Stimulated activated CD8-positive, alpha-beta memory T cell treated with anti-CD3 and anti-CD28 coated beads, Interleukin-12 subunit alpha, Interleukin-12 subunit beta, amount 100 ng/mL, for 1 hour (primary cell): ENCODE measurements at places on chromosomes 1 and 21.

DNA sequence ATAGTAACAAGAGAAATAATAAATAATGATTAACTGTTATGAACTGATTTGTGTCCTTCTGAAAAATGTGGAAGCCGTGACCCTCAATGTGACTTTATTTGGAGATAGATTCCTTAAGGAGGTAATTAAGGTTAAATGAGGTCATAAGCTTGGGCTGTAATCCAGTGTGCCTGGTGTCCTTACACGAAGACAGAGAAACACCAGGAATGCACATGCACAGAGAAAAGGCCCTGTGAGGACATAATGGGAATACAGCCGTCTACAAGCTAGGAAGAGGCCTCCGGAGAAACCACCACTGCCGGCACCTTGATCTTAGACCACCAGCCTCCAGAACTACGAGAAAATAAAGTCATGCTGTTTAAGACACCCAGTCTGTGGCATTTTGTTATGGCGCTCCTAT is 215.9 kb downstream of the NEGR1 start:
- no peak for DNase-seq

DNA sequence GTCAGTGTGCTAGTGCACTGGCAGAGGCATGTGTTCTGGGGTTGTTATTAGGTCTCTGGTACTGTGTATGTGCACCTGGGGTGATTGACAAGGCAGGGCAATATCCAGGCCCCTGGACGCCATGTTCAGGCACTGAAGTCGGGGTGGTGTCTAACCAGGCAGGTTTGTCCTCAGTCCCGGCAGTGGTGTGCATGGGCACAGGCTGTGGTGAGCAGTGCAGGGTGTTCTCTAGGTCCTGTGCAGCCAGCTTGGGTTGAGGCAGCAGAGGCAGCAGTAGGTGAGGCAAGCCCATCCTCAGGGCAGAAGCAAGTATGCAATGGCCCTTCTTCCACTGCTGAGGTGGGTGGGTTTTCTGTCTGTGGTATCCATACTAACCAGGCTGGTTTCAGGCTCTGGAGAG is 252.3 kb upstream of the LRRC7 start:
- DNase-seq, result no peak

GRCh38 chr1:964691-965525 is 1.4 kb upstream of the PLEKHN1 start:
- no peak for DNase-seq

DNA sequence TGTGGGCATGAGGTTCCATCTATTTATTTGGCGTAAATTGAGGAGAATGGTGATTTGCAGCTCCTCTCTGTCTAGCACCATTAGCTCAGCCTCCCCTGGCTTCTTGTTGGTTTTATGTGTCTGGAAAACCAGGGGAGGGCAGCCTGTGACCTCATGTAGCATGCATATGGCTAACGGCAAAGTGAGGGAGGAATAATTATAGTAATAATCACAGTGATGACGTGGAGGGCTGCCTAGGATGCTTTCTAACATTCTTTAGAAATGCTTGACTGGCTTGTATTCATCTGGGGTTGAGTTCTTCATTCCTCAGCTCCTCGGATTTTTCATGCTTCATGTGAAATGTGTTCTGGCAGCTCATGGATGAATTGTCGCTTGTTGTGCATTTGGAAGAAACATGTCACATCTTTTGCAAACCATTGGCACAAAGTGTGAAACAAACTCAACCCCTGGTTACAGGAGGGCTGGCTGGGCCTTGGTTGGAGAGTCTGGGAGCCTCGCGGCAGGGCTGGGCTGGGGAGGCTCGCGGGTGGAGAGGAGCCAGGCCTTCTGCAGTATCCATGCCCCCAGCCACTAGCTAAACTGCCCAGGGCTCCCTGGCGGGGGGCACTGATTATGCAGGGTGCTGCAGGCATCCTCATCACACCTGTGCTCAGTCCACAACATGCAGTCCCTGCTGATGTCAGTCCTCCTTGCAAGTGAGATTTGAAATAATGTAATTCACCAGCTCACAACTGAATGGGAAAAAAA is 149.6 kb downstream of the DISC1 start:
- DNase-seq, result no peak

DNA sequence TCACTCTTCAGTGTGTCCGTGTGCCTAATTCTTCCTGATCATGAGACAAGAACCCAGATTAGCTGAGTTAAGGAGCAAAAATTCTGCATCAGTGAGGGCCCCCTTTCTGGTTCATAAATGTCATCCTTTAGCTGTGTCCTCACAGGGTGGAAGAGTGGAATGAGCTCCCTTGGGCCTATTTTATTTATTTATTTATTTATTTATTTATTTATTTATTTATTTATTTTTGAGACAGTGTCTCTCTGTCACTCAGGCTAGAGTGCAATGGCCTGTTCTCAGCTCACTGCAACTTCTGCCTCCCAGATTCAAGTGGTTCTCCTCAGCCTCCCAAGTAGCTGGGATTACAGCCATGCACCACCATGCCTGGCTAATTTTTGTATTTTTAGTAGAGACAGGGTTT is 131.7 kb downstream of the PATJ start:
- no peak for DNase-seq

GRCh38 chr1:39214998-39215873 is 10.7 kb downstream of the MACF1 start:
- DNase-seq, result no peak

DNA sequence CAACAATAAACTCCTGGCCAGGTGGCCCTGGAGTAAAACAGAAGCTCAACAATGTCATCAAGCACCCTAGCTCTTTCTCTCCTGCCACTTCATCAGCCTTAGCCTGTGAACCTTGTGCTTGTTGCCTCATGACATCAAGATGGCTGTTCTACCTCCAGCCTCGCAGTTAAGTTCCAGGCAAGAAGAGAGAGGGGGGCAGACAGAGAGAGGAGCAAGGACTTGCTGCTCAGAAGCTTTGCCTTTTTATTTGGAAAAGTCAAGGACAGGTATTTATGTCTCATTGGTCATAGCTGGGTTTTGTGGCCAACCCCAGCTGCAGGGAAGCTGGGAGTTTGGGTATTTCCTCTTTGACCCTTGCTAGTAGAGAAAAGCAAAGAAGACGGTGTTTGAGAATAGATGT is 60.3 kb upstream of the GADD45A start:
- no peak for DNase-seq

- no peak for DNase-seq
Measured at GRCh38 chr1:24948079-24948827, 18.2 kb upstream of the RUNX3 start.

GRCh38 chr1:13869172-13869797 is 169.3 kb downstream of the PRDM2 start:
- no peak for DNase-seq

DNA sequence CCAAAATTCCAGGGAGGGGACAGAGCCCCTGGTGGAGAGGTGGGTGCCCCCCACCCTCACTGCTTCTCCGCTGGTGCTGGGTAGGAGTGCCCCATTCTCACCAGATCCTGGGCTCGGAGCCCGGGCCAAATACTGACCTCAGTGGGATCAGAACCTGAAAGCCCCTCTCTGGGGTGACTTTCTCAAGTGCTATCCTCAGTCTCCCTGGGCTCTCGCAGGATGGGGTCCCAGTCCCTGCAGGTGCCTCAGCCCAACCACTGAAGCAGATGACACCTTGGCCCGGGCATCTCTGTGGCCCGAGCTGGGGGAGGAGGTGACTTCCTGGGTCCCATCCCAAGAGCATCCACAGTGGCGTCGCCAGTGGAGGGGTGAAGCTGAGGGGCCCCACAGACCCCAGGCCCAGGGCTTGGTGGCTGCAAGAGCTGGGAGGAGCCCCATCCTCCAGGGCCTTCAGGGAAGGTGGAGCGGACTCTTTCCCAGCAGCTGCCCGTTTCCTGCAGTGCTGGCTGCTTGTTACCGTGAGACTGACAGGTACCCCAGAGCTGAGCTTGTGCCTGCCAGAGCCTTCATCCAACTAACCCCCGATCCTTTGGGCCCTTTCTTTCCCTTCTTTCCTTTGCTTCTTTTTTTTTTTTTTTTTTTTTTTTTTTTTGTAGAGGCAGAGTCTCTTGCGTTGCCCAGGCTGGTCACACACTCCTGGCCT is 3.9 kb upstream of the FNDC10 start:
- no peak for DNase-seq

DNA sequence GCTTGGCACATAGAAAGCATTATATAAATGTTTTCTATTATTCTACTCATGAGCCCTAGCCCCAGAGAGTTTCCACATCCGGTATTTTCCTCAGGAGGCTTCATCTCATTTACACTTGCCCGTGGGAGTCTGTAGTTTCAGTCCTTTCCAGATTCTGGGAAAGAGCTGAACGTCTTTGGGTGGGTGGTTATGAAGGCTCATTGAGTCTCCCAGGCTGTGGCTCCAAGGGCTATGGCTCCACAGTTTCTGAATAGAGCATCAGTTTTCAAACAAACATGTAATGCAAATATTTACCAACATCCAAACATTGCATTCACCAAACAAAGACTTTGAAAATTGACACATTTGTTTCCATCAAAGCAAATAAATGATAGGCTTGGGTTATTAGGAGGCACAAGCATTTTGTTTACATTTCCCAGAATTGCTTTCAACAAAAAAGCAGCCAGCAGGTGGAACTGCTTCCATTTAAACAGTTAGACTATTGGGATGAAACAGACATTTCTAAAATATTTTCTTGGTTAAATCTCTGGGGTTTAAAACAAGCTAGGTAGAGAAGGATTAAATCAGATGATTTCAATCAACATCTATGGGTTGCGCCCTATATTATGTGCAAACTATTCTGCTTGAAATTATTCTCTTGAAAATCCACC is 1.3 kb upstream of the LEMD1 start:
- no peak for DNase-seq

DNA sequence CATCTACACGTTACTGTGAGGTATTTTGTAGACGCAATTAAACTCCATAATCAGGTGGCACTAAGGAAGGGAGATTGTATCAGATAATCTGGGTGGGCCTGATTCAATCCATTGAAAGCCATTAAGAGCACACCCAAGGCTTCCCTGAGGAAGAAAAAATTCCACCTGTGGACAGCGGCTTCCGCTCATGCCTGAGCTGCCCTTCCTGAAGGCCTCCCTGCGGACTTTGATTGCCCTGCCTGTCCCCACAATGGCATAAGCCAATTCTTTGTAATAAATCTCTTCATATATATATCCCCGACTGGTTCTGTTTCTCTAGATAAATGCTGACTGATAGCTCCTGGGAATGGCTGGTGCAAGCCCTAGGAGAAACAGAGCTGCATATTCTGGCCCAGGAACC is 138.3 kb downstream of the TGFBR3 start:
- no peak for DNase-seq

DNA sequence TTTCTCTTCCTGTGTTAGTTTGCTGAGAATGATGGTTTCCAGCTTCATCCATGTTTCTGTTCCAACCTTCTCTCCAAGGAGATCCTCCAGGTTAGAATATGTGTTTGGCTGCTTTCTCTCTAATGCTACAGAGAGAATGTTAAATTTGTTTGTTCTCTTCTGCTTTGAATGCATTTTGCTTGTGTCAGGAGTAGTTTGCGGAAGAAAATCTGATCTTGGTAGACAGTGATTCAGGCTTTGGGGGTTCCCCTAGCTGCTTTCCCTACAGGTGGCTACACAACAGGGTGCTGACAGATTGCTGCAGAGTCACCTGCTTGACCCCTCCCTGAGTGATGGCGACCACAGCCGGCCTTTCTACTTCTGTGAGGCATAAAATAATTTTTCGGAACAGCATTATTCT is 41.8 kb downstream of the MACO1 start:
- no peak for DNase-seq

DNA sequence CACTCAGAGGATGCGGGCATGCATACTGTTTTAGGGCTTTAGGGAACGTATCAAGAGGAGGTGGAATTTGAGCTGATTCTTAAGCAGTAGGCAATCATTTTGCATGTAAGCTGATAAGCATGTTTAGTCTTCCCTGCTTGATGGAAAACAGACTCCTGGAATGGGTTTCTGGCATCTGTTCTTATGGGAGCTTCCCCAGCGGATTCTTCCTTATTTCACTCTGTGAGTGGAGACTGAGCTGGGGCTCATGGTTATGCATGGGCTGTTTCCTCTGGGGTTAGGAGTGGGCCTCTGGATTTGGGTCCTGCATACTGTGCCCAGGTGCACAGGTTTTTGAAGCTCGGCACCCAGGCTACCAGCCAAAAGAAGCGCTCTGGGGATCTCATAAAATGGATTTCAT is 93.4 kb downstream of the DIRAS3 start:
- DNase-seq, result no peak

- no peak for DNase-seq
Measured at GRCh38 chr1:209316929-209317328, 266.6 kb upstream of the CAMK1G start.

DNA sequence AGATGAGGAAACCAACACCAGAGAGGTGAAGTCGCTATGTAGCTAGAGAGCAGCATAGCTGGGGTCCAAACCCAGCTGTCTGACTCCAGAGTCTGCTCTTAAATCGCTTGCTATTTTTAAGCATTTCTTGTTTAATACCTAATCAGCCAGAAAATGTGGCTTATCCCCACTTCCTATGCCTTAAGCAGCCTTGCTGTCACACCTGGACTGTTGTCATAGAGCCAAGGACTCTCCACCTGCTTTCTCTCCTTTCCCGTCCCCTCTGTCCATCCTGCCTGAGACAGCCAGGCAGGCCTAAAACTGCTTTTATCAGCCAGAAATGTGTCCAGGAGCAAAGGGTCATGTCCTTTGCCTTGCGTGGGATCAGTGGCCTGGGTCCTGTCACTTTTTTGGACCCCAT is 28.3 kb upstream of the EPHA8 start:
- no peak for DNase-seq

DNA sequence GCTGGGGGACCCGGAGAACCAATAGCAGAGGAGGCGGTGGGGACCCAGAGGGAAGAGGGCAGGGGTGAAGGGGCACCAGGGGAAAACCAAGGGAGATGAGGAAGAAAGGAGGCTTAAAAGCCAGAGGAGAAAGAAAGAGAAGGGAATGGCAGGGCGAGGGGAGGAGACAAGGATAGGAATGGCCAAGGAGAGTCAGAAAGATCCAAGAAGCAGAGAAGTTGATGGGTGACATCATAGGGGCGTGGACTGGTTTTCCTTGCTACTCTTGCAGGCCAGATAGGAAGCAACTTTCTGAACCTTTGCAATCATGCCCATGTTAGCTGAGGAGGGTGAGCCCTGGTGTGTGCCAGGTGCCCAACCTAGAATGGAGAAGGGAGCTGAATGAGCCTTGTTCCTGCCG is 5.4 kb downstream of the NPR1 start:
- no peak for DNase-seq

DNA sequence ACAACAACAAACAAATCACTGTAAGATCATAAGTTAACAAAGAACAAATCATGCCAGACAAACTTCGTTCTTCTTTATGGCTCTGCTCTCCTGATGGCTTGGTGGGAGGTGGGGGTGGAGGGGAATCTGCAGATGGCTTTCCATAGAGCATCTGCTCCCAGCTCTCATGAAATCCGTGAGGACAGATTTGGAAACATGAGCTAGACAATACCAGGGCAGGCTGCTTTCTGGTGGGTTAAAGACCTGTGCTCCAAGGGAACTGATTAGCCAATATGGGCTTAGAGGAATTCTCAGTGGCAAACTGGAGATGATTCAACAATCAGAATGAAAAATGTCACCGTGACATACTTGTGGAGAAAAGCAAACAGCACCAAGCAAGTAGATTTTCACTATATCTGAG is 69.4 kb upstream of the TLR5 start:
- DNase-seq, result no peak
